ENCODE measurements at places on chromosomes 13 and 19. TPM values are rescaled to one million over a fixed set of nuclear protein-coding genes. Genes with fewer than 3 reads are reported as not detected.

- no peak for DNase-seq
These were observed 1.2 kb upstream of the PNMA8A start for GRCh38 chr19:46472592-46472991.

- DNase-seq = no peak
These were observed 1.8 kb upstream of the ADGRE5 start for GRCh38 chr19:14379294-14380065.

GRCh38 chr19:38004521-38005223 is 97.7 kb downstream of the SIPA1L3 start:
- peak; percentile 66 for DNase-seq

DNA sequence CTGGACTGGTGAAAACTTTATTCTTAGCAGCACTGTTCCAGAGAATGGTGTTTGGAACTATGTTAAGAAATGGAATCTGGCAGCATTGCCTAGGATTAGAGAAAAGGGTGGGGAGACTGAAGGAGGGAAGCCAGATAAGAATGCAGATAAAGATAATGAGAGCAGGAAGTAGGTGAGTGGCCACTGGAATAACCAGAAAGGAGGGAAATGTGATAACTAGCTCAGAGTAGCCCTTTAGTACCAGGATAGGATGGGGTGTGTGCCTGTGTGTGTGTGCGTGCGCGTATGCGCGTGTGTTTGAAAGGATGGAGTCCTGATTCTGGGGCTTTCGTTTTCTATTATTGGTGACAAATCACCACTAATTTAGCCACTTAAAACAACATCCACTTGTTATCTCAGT is 33.4 kb upstream of the FRY start:
- peak; percentile 36 for DNase-seq

- DNase-seq = peak; percentile 47
These were observed 1.9 kb downstream of the BBC3 start for GRCh38 chr19:47228937-47229675.

DNA sequence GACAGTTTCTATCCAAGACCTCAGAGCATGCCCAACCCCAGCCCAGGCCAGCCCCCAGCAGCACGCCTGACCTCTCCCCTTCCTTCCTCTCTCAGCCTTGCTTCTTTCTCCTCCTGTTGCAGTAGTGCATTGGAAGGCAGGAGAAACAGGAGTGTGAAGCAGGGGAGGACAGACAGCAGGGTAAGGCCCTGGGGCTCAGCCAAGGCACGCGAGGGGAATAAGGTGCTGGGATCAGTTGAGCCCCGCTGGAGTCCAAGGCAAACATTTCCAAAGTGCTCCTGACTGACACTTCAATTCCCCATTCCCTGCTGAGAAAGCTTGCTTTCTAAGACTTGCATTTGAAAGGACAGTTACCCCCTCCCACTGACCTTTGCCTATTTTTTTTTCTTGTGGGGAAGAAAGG is 73.1 kb upstream of the OLFM4 start:
- DNase-seq = no peak

- DNase-seq = no peak
These were observed 48.6 kb downstream of the DPF1 start for GRCh38 chr19:38175422-38175821.

Gene KIR3DL1
- not detected for total RNA-seq

Gene C19orf85
- total RNA-seq = not detected

Gene PEAK3
- 0.15 TPM for total RNA-seq

Gene TJP3
- total RNA-seq = 343 TPM

Gene SIGLEC8
- total RNA-seq = 0.49 TPM

Gene MRPL54
- 67.7 TPM for total RNA-seq

Gene HOMER3
- total RNA-seq = 3.9 TPM

Gene TMEM38A
- total RNA-seq = 6.4 TPM

Measured in left colon (tissue), 2 donors.